ENCODE measurements at places on chromosomes 4 and X.

GRCh38 chrX:149648932-149649331 lies 17.3 kb upstream of the TMEM185A start:
- DNase-seq = peak; percentile 18

DNA sequence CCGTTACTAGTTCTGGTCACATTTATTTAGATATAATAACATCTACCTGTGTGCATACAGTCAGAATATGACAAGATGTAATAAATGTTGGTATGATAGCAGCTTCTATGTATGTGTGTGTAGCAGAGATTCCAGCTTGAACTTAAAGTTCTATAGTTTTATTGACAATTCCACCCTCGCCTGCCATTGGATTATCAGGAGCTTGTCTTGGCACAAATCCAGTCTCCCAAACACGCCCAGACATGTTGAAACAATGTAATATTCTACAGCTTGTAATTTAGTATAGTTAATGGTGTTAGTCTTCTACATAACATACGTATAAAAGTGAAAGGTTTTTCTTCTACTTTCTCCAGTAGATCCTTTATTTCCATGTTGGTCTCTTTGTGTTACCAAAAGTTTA lies 44.4 kb downstream of the BBS12 start:
- DNase-seq = no peak

DNA sequence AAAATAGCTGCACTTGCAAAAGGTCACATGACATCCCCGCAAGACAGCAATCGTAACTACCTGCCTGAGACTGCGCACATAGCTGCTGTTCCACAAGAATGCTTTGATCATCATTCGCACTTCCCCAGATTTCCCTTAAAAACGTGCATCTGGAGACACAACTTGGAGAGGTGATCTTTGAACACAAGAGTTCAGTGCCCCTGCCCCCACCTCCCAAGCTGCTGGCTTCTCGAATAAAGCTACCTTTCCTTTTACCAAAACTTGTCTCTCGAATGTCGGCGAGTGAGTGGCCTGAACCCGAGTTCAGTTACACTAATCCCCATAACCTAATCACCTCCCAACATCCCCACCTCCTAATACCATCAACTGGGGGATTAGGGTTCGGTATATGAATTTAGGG lies 14.4 kb upstream of the MRFAP1 start:
- no peak for DNase-seq

GRCh38 chrX:12867685-12868084 lies 813 bp downstream of the TLR7 start:
- no peak for DNase-seq

GRCh38 chr4:48968814-48969213 lies 17.3 kb upstream of the CWH43 start:
- no peak for DNase-seq

DNA sequence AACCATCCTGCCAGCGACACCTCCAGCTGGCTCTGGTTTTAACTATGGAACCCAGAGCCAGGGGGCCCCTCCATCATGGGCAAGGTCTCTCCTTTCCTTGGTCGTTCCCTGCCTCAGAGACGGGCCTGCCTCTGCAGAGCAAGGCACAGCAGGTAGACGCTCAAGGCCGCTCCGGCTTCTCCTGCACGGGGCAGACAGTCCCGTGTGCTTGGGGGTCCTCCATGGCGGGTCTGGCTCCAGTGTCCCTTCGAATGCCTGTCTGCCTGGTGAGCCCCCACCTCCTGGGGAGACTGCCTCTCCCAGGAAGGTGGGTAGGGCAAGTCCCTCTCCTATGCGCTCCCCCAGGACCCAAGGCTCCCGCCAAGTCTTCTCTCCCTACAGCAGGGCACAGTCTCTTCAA lies 71.5 kb downstream of the ACOX3 start:
- DNase-seq = no peak

GRCh38 chr4:52833941-52834525 lies 28.1 kb upstream of the RASL11B start:
- DNase-seq = no peak

DNA sequence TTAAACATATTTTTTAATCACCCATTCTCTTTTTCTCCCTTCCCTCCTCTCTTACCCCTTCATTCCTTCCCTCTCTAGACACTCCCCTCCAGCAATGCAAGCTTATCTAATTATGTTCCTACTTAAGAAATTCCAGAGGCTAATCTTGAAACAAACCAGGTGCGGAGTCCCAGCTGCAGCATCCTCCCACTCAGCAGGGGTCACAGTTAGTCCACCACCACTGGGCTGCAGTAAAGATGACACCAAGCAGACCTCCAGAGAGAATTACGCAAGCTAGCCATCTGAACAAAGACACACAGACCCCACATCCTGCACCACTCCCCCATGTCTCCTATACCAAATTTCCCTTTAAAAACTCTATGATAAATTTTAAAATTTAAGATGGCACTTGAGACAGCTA lies 13.9 kb upstream of the SEC24B start:
- DNase-seq = no peak
